ENCODE measurements at places on chromosomes 16 and 17.

GRCh38 chr17:18859256-18859655, 1.3 kb downstream of the PRPSAP2 start:
- DNase-seq: no peak

DNA sequence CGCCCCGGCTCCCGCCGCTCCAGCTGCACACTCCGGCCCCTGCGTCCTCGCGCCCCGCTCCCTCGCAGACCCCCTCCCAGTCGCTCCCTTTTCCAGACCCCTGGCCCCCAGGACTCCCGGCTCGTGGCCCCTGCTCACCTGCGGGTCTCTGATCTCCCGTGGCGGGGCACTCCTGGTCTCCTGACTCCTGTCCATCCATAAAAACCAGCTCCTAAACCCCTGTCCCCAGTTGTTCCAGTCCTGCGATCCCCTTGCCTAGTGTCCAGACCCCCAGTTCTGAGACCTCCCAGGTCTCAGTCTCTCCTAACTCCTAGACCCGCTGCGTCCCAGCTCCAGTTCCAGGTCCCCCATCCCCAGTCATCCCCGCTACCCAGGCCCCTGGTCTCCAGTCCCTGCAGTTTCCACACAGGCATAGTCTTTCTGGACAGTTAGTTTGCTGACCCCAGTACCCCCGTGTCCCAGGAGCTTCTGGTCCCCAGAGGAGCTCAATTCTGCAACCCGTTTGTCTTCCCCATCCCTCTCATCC, 379 bp downstream of the SNX29 start:
- no peak for DNase-seq

DNA sequence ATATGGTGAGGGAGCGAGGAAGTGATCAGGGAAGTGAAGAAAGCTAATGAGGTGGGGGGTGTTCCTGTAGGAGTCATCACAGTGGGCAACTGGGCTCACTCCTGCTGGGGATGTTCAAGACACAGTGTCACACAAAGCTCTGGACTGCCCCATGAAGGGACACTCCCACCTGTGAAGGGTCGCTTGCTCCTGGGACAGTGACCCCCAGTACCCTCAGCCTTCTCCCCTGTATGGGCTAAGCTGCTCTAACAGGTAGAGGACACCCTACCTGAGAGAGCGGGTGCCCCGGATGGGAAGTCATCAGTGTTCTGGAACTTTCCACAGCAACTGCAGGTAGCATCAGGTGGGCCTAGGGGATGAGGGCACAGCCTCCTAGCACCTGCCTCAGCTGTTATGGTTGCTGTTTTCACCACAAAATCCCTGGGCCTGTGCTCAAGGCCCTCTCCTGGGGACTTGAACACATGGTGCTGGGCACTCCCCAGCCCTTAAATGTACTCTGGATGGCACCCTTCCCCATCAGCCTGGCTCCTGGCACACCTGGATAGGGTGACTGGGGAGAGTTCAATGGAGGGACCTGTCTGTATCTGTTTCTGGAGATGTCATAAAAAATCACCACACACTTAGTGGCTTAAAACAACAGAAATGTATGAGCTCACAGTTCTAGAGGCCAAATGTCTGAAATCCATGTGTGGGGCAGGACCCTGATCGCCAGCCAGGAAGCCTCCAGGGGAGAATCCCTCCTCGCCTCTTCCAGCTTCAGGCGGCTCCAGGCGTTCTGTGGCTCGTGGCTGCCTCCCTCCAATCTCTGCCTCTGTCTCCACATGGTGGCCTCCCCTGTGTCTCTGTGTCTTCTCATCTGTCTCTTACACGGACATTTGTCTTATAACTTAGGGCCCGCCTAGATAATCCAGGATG, 104.0 kb upstream of the CDH5 start:
- DNase-seq: no peak

GRCh38 chr17:19295473-19296135, 58.4 kb downstream of the EPN2 start:
- DNase-seq: no peak

- no peak for DNase-seq
Observed at GRCh38 chr16:4529085-4530060, 9.2 kb downstream of the CDIP1 start.

DNA sequence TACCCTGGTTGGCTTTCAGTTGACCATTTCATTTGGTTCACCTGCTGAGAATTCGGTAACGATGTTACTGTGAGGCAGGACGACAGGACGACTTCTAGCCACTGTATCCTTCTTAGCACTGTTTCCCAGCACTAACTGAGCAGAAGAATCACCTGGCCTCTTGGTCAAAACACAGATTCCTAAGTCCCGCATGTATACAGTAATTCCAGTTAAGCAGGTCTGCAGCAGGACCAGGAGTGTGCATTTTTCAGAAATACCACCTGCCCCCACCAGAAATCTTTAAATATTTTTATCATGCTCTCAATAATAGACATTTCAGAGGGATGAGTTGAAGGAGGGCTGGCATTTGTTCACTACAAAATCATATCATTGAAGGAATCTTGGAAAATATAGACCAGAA, 22.6 kb downstream of the RSL1D1 start:
- DNase-seq: no peak

- no peak for DNase-seq
Observed at GRCh38 chr16:22912654-22913053, 98.7 kb downstream of the HS3ST2 start.

- no peak for DNase-seq
Observed at GRCh38 chr16:8943966-8944759, 19.5 kb downstream of the USP7 start.

DNA sequence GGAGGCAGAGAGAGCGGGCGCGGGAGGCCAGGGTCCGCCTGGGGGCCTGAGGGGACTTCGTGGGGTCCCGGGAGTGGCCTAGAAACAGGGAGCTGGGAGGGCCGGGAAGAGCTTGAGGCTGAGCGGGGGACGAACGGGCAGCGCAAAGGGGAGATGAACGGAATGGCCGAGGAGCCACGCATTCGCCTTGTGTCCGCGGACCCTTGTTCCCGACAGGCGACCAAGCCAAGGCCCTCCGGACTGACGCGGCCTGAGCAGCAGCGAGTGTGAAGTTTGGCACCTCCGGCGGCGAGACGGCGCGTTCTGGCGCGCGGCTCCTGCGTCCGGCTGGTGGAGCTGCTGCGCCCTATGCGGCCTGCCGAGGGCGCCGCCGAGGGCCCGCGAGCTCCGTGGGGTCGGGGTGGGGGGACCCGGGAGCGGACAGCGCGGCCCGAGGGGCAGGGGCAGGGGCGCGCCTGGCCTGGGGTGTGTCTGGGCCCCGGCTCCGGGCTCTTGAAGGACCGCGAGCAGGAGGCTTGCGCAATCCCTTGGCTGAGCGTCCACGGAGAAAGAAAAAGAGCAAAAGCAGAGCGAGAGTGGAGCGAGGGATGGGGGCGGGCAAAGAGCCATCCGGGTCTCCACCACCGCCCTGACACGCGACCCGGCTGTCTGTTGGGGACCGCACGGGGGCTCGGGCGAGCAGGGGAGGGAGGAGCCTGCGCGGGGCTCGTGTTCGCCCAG, 1.2 kb upstream of the CBX4 start:
- no peak for DNase-seq

GRCh38 chr16:50458667-50459495, 89.3 kb upstream of the NKD1 start:
- no peak for DNase-seq

DNA sequence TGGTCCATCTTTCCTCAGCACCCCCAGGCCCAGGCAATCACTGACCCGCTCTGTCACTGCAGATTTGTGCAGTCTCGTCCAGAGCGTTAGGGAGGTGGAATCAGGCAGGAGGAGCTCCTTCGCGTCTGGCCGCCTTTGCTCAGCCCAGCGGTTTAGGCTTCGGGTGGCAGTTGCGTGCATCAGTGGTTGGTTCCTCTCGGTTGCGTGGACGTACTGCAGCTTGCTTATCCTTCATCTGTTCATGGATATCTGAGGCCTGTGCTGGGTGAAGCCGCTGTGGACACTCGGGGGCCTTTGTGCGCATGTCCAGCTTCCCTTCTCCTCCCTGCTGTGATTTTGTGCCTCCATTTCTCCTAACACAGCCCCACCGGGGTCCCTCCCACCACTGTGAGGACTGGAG, 4.7 kb upstream of the P2RX1 start:
- DNase-seq: no peak

DNA sequence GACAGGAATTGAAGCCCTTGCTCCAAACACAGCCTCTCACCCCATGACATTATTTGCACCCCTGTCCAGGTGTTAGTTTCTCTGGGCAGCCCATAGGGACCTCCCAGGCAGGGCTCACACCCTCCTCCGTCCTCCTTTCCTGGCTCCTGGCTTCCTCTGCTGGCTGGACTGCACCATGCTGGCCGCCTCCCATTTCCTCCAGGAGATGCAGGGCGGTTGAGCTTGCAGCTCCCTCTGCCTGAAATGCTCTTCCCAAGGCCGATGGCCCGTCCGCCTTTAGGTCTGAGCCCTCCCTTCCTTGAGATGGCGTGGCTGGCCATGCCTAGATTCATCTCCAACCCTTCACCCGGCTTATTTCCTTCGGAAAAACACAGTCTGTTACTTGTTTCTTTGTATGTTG, 334.8 kb downstream of the SNX29 start:
- no peak for DNase-seq

- DNase-seq: no peak
Observed at GRCh38 chr17:66353937-66354401, 51.6 kb downstream of the PRKCA start.

DNA sequence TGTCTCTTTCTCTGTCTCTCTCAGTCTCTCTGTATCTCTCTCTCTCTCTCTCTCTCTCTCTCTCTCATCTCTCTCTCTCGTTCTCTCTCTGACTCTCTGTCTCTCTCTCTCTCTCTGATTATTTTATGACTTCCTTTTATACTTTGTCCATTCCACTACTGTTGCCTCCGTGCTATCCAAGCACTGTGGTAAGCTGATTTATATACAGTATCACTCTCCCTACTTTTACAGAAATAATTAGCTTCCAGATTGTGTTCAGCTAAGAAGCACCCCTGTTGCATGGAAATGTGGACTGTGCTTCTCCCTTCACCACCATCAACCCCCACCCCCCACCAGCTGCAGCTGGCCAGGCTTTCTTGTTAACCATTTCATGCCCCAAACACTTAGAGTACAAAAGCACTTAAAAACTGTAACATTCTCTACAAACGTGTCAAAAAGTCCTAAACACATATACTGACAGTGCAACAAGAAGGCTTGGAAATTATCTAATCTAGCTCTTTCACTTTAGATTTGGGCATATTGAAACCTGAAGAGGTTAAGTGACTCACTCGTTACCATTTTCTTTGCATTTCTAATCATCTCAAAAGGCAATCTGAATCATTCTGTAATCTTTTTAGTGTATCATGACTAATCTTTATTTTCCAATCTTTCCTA, 11.6 kb upstream of the TMEM100 start:
- no peak for DNase-seq

GRCh38 chr17:81494626-81495377, 17.8 kb downstream of the ACTG1 start:
- no peak for DNase-seq

DNA sequence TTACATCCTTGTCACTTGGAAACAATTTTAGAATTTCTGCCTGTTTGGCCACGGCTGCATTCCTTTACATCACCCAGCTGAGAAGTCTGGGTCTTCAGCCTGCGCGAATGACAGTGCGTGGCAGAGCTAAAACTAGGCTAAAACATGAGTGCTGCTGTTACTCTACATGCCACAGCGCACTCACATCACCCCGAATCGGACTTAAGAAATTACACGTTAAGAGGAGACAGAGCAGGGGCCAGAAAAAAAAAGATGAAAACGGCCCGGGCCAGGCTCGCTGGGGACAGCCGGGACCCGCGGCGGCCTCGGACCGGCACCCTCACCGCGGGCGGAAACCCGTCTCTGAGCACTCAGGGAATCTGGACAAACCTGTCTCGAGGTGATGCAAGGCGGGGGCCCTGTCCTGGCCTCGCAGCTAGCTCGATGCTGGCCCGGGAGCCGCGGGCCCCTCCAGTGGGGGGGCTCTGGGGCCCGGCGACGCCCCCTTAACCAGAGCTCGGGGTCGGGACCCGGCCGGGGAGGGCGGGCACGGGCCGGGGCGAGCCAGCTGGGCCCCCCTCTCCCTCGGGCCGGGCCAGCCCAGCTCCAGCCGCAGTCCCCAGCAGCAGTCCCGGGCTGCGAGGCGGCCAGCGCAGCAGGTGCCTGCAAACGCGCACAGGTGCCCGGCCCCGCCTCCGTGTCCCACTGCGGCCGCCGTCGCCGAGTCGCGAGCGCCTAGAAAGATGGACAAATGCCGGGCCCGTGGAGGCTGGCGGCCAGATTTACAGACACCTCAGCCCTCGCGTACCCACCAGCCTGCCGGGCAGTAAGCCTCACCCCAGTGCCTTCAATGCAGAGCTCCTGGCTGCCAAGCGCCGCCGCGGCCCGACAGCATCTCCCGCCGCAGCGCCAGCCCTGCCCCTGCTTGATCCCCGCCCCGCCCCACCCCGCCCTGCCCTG, at the start of gene AKTIP:
TSS of gene AKTIP (minus strand) at position 879 of the 939 bp plus-strand sequence. CDS start 2,950 bp downstream, outside the sequence.
- no peak for DNase-seq

DNA sequence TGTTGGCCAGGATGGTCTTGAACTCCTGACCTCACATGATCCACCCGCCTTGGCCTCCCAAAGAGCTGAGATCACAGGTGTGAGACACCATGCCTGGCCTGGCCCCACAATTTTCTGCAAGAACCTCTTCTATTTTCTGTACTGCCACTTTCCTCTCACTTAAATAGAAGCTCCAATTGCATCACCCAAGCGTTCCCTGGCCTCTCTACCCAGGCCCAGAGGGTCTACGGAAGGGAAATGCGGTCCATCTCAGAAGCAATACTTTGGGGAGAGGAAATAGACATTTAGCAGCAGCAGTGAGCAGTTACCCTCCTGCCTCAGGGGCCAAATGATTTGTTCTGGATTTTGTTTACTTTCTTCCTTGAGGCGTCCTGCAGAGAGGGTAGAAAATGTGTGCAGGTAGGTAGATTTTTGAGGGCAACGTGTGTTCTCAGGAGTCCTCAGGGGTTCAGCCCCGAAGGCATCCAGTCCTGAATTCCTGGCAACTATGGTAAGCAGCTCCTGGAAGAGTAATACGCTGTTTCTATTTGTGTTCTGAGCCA, 11.0 kb downstream of the SLC6A4 start:
- no peak for DNase-seq

DNA sequence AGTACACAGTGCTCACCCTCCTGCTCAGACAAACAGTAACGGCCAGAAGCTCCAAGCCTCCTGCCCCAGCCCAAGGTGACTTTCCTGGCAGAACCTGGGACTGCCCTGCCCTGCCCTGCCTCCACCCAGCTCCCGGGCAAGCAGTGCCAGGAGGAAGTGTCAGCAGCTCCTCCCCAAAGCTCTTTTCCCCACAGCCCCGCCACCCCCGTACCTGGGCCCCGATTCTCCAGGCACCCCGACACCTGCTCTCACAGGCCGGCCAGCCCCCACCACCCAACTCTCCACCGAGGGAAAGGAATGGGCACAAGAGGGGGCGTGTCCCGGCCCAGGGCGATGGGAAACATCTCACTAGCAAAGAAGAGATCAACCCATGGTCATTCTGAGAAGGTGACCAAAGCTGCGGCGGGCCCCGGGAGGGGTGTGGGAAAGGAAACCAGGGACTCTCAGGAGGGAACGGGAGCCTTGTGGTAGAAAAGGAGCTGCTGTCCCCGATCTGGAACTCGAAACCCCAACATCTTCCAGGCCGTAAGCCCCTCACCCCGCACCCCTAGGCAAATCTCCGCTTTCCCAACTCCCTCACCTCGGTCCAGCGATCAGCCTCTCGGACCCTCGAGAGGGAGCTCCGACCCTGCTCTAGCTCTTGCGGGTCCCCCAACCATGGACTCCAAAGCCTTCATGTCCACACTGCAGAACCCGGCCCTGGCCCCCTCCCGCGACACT, 1.2 kb downstream of the BCAR1 start:
- no peak for DNase-seq

All from stimulated activated CD8-positive, alpha-beta memory T cell treated with anti-CD3 and anti-CD28 coated beads, Interleukin-4, amount 100 ng/mL, for 1 hour (primary cell).